ENCODE measurements at places on chromosomes 7 and 10. TPM values are rescaled to one million over a fixed set of nuclear protein-coding genes. Genes with fewer than 3 reads are reported as not detected.

DNA sequence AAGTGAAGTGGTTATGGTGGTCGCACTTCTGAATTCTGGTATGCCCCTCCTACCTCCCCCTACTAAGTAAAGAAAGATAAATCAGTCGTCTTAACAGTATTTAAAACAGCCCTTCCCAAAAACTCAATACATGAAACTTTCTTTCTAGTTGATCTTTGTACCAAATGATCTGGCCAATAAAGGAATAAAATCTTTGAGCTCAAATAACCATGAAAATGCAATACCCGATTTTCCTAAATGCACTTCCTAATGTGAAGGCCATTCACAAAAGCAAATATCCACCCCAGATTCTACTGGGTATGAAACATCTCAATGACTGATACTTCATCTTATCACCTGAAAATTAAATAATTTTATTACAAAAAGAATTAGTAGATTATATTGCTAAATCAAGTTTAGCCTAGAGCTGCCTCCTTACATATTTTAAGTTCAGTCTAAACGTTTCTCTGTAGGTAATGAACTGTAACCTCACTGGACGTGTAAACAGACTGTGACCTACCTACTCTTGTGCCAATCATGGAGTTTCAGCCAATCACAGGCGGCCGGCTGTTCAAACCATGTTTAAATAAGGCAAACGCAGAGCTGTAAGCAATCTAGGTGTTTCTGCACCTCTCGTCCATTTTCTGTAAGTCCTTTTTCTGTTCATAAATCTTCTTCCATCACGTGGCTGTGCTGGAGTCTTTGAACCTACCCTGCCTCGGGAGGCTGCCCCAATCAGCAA lies 146.9 kb upstream of the AKR1E2 start:
- DNase-seq, result no peak

- no peak for DNase-seq
These were observed 177.2 kb downstream of the SEM1 start for GRCh38 chr7:96532428-96532935.

- DNase-seq, result no peak
These were observed 254.9 kb upstream of the PHF14 start for GRCh38 chr7:10718768-10719167.

Gene RPEL1
- total RNA-seq, result not detected
